Progenitor cell of endocrine pancreas (in vitro differentiated cells): ENCODE measurements at places on chromosomes 12 and 14. TPM values are rescaled to one million over a fixed set of nuclear protein-coding genes. Genes with fewer than 3 reads are reported as not detected.

The RHOJ gene
- total RNA-seq = 1.8 and 1.9 TPM in 2 replicates

The LRRC43 gene
- 5.4 and 5.5 TPM in 2 replicates for total RNA-seq

The SVOP gene
- total RNA-seq = 1.7 and 2.1 TPM in 2 replicates

The ZNF891 gene
- total RNA-seq = 5.9 and 6.8 TPM in 2 replicates

The RNF212B gene
- not detected in 2 replicates for total RNA-seq

The C1S gene
- total RNA-seq = 4.1 and 4.8 TPM in 2 replicates

The LYZ gene
- 8.8 and 11.1 TPM in 2 replicates for total RNA-seq

The NXPH4 gene
- 1.7 and 2.0 TPM in 2 replicates for total RNA-seq

The IAPP gene
- total RNA-seq = 0.24 TPM in 1 of 2 replicates, not detected in the other

The PRB4 gene
- not detected in 2 replicates for total RNA-seq

The KRT80 gene
- 0.07 and 0.20 TPM in 2 replicates for total RNA-seq

The BATF gene
- 0.55 TPM in 1 of 2 replicates, not detected in the other for total RNA-seq

The SYT1 gene
- total RNA-seq = 4.2 and 4.3 TPM in 2 replicates

The OR4N5 gene
- not detected in 2 replicates for total RNA-seq

The PARP11 gene
- 27.2 and 28.3 TPM in 2 replicates for total RNA-seq

The KRT83 gene
- total RNA-seq = not detected in 2 replicates

The ADCY6 gene
- total RNA-seq = 120 and 128 TPM in 2 replicates

The EID3 gene
- total RNA-seq = 2.8 and 2.9 TPM in 2 replicates

The CCDC175 gene
- 0.20 and 0.26 TPM in 2 replicates for total RNA-seq

The CLEC14A gene
- 0.17 and 0.24 TPM in 2 replicates for total RNA-seq

The IGFBP6 gene
- 25.7 and 26.5 TPM in 2 replicates for total RNA-seq

The BCAT1 gene
- total RNA-seq = 52.9 and 65.8 TPM in 2 replicates

The MSI1 gene
- total RNA-seq = 122 and 127 TPM in 2 replicates

The RERGL gene
- total RNA-seq = not detected in 2 replicates

The TMEM263 gene
- total RNA-seq = 37.6 and 39.7 TPM in 2 replicates

The LRP1-AS gene
- not detected in 2 replicates for total RNA-seq

The PLA2G1B gene
- total RNA-seq = 0.60 TPM in 1 of 2 replicates, not detected in the other

The ZDHHC22 gene
- 0.13 and 0.14 TPM in 2 replicates for total RNA-seq

The PPM1A gene
- 43.1 and 46.3 TPM in 2 replicates for total RNA-seq

The SLC25A47 gene
- total RNA-seq = not detected in 2 replicates

The ITGA7 gene
- total RNA-seq = 23.6 and 25.1 TPM in 2 replicates

The SALL2 gene
- 83.5 and 89.2 TPM in 2 replicates for total RNA-seq

The CD27 gene
- total RNA-seq = not detected in 2 replicates

The TMEM253 gene
- total RNA-seq = 1.1 and 1.4 TPM in 2 replicates

The PRB3 gene
- 0.55 and 0.84 TPM in 2 replicates for total RNA-seq

The TAPBPL gene
- total RNA-seq = 2.4 TPM in 2 replicates

The PRB2 gene
- total RNA-seq = not detected in 2 replicates

The ANKRD33 gene
- total RNA-seq = 0.14 and 0.44 TPM in 2 replicates

The RAD52 gene
- total RNA-seq = 41.2 and 52.6 TPM in 2 replicates

The PUS1 gene
- 38.5 and 40.4 TPM in 2 replicates for total RNA-seq

The DLK1 gene
- 5,491 and 5,856 TPM in 2 replicates for total RNA-seq
